ENCODE measurements at places on chromosomes 2 and 18.

GRCh38 chr2:190938771-190939335 is 58.2 kb downstream of the GLS start:
- DNase-seq: no peak

DNA sequence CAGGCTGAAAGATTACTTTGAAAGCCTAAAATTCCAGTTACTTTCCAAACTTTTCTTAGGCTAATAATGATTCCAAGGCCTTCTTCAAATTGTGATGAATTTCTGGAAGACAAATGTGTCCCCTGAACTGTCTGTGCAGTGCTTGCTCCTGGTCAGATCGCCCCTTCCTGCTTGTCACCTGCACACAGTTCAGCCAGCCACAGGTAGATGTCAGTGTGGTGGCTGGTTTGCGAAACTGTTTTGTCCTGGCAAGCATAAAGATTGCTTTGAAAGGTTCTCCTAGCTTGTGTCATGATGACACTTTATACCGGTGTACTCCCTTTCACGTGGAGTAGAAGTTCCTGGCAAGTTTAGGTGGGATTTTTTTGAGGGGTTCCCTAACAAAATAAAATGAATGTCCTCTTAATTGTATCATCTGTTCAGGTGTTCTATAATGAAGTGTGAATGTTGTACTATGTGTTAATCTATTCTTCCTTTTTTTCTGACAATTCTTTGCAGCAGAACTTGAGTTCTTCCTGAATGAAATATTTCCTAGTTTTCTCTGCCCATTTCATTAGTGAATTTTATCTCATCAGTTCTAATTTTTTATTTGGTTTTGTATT is 298.8 kb downstream of the ZNF407 start:
- peak; percentile 50 for DNase-seq

DNA sequence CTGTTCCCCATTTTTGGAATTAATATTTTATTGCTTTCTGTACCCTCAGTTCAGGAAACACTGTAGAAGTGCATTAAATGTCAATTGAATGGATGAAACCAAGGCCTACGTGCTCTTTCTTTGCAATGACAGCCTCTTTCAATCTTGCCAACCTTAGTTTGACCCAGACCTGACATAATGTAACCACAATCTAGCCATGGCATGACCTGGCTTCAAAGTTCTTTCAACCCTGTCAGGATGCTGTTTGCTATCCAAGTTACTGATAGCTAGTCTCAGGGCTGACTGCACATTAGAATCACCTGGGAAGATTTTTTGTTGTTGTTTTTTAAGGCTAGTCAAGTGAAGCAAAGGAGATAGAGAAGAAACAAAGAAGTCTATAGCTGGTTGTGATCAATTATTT is 190.9 kb upstream of the PKDCC start:
- DNase-seq: no peak

- DNase-seq: no peak
Measured at GRCh38 chr2:121815216-121815615, 59.8 kb downstream of the TSN start.

GRCh38 chr2:119108186-119108585 is 50.4 kb downstream of the C1QL2 start:
- no peak for DNase-seq

DNA sequence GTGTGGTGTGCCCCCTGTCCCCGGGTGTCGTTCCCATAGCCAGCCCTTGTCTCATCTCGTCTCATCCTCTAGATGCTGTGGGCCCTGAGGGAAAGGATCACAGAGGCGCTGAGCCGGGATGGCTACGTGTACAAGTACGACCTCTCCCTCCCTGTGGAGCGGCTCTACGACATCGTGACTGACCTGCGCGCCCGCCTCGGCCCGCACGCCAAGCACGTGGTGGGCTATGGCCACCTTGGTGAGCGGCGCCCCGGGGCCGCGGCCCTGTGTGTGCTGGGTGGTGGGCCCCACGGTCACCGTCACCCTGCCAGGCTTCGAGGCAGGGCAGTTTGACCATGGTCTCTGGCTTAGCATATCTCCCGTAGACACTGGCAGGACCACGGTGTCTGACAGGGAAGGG is 20.8 kb upstream of the GAL3ST2 start:
- DNase-seq: no peak

GRCh38 chr2:172869861-172870260 is 134.2 kb downstream of the RAPGEF4 start:
- no peak for DNase-seq

Measured in CD4-positive, alpha-beta T cell treated with Interleukin-2 at 100 ng/mL for 4 hours (primary cell).